ENCODE measurements at places on chromosomes 2 and 18.

- no peak for DNase-seq
These were observed 1.8 kb upstream of the EVA1A start for GRCh38 chr2:75562513-75562864.

- DNase-seq = no peak
These were observed at the start of gene FBLN7 for GRCh38 chr2:112138159-112139032. FBLN7 (plus strand) TSS chr2:112138385; CDS start chr2:112138656, 271 bp downstream.

DNA sequence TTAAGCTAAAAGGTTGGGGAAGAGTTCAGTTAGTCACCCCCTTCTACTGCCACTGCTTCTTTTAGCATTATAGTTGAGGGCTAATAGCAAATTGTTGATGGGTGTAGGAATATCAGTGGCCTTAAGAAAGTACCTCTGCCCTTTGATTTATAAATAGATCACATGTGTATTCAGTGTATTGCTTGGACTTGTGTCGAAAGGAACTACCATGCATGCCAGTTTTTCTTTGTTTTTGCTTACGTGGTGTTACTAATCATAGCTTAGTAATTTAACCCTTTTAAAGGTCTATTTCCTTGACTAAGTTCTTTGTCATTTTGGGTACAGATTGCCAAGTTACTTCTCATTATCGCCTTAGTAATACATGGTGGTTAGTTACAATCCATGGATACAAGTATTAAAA, 85.6 kb downstream of the MIB1 start:
- DNase-seq = peak; percentile 26

GRCh38 chr2:152444448-152444847, 109.5 kb downstream of the FMNL2 start:
- no peak for DNase-seq

DNA sequence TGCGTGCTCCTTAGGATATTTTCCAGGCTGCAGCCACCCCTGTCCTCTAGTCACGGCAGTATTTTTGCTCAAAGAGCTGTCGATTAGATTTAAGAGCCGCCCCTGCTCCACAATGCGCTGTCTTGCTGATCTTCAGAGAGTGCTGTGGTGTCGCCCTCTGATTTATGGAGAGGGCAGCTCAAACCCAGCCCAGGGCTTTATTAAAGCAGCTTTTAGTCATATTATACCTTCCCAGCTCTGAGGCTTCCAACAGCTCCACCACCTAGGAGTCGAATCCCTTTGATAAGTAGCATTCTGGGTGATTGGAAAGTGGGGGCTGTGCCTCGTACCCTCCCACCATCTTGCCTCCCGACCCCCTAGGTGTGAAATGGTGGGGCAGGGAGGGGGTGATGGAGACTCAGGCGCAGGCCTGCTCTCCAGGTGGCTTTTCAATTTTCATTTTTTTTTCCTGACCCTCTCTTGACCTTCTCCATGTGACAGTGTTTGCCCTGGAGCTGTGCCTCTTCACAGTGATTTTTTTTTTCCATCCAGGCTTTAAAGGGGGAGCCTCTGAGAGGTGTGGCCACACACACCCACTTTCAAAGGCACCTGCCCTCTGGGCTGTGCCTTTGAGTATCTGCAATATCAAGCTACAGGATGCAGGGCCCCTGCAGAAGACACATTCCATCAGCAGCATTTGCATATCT, 53.1 kb upstream of the NRP2 start:
- no peak for DNase-seq

- no peak for DNase-seq
These were observed 99.4 kb downstream of the MYOM1 start for GRCh38 chr18:3120356-3120755.

GRCh38 chr2:133177196-133177595, 391.1 kb downstream of the NCKAP5 start:
- DNase-seq = no peak

DNA sequence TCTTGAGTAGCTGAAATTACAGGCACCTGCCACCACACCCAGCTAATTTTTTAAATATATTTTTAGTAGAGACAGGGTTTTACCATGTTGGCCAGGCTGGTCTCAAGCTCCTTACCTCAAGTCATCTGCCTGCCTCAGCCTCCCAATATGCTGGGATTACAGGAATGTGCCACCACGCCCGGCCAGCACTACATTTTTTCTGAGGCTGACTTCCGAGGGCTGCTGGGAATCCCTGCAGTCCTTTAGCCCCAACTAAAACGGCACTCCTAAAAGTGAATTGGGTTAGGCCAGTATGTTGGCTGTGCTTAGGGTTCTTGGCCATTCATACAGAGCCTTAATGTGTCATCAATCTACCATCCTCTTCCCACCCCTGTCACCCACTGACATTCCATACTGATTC, 375.4 kb downstream of the DCC start:
- DNase-seq = no peak

- DNase-seq = no peak
These were observed 83.9 kb downstream of the PTH2R start for GRCh38 chr2:208490492-208490891.

GRCh38 chr2:19361325-19361990, 3.0 kb upstream of the OSR1 start:
- no peak for DNase-seq

- DNase-seq = no peak
These were observed 11.3 kb upstream of the KLHL29 start for GRCh38 chr2:23373666-23374065.

Measured in mesenchymal stem cell (in vitro differentiated cells and primary cell).